T-helper 17 cell (primary cell): ENCODE measurements at places on chromosomes 1 and 21.

DNA sequence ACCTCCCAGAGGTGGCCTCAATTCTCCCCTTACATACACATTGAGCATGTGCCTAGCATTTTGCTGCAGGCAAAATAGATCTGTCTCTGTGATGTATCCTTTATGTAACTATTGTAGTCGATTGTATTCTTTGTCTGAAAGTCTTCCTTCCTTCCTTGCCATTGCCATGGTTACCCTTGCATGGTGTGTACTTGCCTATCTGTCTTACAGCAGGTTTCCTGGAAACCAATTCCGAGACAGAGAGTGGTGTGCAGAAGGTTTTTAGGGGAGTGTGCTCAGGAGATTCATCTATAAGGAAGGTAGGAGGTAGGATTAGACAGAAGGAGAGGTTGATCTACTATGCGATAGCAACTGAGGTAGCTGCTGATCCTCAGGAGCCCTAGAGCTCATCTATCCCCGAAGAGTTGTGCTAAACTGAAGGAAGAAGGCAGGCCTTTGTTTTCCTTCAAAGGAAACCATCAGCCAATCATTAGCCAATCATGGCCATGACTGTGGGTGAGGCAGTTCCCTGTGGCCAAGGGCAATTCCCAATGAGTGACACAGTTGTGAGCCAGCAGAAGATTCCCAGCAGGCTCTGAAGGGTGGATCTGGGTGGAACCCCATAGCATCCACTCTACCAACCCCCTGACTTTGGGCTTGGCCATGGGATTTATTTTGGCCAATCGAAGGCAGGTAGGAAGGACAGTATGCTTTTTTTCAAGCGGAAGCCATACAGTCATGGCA lies 15.0 kb downstream of the CITED4 start:
- no peak for DNase-seq

DNA sequence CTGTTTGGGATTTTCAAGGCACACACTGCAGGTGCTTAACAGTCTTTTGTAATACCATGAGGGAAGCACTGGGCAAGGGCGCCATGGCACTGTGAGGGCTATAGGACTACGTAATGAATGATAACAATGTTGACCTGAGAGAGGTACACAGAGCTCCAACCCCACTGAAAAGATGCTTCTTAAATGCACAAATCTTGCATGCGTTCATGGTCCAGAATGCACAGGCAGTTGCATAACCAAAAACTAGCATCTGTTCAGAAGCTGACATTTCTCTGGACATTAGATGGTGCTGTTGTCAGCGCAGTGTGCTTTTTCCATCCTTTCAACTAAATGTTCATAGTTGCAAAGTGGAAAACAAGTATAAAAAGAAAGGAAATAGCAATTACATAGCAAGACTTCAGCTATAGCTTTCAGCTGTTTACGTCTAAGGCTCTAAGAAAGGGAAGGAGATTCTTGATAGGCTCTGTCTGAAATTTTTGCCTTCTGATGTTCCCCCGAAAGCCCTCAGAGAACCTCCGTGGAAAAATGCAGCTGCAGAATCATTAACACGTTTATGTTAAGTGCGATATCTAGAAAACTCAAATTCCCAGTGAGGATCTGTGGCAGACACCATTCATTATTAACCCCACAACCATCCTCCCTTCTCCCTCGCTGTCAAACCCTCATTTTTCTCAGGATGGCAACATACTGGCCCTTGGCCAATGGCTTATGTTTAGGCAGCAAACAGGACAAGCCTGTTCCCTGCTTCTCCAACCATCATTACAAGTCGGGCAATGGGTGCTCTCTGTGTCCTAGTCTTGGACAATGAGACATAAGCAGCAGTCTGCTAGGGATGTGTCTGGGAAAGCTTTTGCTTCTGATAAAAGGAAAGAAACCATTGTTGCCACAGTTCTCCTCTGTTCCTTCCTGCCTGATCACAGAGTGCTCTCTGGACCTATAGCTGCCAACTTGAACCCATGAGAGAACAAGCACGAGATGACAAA lies 8.2 kb upstream of the TARBP1 start:
- DNase-seq = no peak

- DNase-seq = no peak
These were observed 8.7 kb upstream of the TMEM52 start for GRCh38 chr1:1927751-1928150.

GRCh38 chr1:8061210-8061609 lies 35.1 kb upstream of the ERRFI1 start:
- no peak for DNase-seq
